ENCODE measurements at places on chromosomes 6 and 20.
A peak's percentile ranks its signal among the peaks of the same experiment; 100 is the strongest.

DNA sequence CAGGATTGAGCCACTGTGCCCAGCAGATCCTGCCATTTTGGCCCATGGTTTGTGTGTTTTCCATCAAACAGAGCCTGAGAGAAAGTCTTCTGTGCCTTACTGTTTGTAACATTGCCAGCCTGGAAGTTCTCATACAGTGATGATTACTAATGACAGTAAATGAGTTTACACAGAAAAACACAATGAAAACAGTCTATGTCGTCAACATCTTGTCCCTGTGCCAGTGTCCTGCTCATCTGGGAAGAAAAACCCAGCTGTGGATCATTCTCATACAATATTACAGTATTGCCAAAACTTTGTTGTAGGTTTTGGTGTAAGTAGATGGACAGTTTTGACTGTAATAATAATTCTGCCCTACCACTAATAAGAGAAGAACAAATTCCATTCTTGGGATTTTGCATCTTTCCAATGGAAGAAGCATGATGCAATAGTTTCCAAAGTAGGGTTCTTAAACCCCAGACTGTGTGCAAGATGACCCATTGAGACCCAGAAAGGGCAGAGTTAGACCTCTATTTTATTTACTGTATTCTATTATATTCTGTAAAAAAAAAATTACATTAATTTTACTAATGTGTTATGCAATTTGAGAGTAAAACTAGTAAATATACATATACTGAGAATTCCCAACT is 135.0 kb upstream of the JARID2 start:
- DNase-seq = no peak

DNA sequence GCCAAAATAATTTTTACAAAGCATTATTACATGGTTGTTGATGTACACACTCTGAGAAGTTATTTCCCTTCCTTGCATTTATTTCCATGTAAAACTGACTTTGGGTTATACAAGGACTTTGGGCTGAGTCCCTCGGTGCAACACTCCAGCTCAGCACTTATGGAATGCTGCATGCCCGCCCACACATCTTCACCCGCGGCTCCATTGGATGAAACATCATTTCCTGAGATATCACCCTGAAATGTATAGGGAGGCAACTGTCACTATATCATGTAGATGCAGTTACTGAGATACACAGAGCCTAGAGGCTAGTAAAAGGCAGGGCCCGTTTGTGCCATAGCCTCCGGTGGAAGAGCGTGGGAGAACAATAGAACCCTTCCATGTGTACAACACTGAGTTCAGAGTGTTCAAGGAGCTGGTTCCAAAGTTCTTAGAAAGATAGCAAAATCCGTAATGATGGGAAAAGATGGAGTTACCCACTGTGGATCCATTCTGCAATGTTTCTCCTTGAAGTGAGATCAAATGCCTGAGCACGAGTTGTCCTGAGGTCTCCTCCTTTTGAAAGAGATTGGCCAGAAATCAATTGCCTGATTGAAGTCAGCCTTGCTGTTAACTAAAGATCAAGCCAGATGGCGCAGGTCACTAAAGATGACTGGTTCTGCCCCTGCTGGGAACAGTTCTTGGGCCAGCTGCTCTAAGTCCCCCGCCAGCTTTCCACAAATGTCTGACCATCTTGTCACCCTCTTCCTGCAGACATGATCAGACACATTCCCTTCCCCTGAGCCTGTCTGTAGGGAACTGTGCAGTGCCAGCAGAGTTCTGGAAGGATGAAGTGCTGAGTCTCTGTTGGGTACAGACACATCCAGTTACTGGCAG is 100.9 kb upstream of the IYD start:
- peak; percentile 42 for DNase-seq

GRCh38 chr6:148471624-148472159 is 129.1 kb downstream of the SASH1 start:
- DNase-seq = no peak

- DNase-seq = no peak
Observed at GRCh38 chr6:5300206-5300764, 39.0 kb downstream of the FARS2 start.

DNA sequence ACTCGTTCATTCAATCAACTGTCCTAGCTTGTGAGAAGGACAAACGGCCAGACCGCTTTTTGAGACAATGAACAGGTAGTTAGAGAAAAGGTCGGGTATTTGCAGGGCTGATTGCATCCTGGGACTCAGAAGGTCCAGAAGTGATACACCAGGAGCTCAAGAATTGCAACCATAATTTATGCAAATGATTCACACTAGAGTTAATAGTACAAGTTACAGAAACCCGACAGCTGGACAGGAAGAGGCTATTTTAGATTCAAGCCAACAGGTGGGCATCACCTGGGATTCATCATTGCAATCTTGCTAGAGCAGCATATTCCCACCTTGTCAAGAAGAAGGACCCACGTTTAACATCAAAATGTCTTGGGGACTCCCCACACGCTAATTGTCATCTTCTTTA is 83.5 kb downstream of the TNFAIP3 start:
- no peak for DNase-seq

DNA sequence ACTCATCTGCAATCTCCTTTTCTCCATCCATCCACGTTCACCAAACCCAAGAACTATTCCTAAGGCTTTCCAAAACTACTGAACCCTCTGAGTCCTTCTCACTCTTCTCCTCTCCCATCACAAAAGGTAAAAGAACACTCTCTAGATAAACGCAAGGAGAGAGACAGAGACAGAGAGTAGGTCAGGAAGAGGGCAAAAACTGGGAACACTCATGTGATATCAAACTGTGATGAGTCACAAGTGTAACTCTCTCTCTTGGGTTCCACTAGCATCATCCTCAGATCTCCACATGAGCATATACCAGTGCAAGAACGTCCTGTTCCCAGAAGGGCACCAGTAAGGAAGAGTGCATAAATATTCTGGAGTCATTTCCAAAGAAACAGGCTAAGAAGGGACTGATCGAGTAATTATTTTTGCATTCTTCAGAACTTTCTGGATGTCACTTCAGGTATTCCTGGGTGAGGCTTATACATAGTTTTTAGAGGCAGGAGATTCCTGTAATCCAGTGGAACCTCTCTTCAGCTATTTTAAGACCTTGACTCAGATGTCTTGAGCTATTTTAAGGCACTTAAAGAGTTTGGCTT is 47.3 kb upstream of the STXBP5 start:
- DNase-seq = no peak

DNA sequence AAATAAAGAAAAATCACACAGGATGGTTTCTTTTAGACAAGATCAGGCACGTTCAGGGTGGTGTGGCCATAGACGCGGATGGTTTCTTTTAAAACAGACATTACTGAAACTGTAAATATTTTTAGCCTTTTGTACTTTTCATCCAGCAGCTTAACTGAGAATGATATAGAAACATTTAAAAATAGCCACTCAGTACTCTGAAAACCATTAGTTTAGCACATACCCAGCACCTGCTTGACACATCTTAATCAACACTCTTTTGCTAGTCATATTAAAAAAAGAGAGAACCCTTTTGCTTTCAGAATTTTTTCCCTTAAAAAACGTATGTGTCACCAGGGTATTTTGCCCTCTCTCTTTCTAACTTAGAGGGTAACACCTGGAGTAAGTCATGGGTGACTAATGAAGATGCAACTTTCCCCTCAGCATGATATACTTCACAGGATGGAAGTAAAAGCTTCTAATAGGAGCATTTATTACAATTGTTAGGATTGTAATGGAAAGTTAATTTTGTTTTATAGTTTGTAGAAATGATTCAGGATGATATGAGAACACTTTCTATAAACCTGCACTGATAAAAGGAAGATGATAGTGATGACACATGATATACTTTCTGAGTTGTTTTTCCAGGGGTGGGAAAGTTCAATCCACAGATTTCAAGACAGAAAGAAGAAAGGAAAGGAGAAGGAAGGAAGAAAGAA is 45.2 kb downstream of the BACH2 start:
- DNase-seq = no peak

DNA sequence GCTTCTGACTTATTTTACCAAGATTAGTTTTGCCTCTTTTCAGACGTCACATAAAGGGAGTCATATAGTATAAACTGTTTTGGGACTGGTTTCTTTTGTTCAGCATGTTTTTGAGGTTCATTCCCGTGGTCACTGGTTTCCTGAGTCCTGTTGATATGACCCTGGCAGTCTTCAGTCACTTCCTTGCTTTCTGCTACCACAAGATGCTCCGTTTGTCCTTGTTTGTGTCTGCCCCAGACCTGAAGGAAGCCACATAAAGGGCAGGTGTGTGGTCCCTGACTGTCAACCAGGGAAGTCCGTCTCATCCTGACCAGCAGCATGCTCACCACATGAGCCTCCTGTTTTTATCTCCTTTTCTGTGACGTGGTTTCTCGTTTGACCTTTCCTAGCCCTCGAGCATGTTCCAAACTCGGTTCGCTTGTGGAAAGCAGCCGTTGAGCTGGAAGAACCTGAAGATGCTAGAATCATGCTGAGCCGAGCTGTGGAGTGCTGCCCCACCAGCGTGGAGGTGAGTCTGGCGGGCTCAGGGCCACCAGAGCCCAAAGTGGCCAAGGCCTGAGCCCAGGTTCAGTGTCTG is 26.1 kb upstream of the C20orf204 start:
- DNase-seq = no peak

- DNase-seq = no peak
Observed at GRCh38 chr6:22328474-22328873, 31.6 kb upstream of the PRL start.

DNA sequence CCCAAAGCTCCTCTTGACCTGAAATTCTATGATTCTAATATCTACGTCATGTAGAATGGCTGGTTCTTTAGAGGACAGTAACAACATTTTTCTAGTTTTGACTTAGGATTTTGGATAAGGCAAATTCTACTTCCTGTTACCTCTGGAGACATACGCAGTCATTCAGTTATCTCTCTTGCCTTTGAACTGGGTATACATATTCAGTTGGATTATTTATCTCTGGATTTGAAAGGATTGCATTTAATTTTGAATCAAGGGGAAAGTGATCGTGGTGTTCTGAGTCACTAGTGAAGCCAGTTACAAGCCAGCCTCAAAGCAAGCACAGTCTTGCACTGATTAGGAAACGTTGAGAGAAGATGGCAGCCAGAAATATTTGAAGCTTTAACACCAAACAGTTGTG is 35.3 kb upstream of the BCAS1 start:
- DNase-seq = no peak

DNA sequence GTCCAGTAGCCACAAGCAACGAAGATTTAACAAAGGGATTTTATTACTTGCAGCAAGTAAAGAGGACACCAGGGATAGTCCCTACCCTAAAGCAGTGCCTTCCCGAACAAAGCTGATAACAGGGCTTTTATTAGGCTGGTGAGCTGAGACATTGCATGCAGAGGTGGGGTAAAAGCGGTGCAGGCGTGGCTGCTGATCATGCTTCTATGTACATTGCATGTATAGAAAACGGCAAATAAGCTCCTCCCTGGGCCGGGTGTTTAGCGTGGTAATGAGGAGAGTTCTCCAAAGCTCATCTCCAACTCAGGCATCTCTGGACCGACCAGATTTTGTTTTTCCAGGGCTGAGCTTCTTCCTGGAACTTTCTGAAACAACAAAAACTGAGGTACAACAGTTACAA is 83.5 kb upstream of the CDH4 start:
- DNase-seq = no peak

DNA sequence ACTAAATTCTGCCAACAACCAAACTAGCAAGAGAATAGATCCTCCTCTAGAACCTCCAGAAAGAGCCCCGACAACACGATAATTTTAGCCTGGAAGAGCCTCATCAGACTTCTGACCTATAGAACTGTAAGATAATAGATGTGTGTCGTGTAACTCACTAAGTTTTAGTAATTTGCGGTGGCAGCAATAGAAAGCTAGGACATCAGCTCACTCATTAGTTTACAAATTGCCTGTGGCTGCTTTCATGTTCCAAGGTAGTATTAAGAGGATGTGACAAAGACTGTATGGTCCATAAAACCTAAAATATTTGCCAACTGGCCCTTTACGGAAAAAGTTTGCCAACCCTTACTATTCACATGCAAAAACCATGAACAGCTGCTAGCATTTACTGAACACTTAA is 17.3 kb downstream of the CYP24A1 start:
- no peak for DNase-seq

DNA sequence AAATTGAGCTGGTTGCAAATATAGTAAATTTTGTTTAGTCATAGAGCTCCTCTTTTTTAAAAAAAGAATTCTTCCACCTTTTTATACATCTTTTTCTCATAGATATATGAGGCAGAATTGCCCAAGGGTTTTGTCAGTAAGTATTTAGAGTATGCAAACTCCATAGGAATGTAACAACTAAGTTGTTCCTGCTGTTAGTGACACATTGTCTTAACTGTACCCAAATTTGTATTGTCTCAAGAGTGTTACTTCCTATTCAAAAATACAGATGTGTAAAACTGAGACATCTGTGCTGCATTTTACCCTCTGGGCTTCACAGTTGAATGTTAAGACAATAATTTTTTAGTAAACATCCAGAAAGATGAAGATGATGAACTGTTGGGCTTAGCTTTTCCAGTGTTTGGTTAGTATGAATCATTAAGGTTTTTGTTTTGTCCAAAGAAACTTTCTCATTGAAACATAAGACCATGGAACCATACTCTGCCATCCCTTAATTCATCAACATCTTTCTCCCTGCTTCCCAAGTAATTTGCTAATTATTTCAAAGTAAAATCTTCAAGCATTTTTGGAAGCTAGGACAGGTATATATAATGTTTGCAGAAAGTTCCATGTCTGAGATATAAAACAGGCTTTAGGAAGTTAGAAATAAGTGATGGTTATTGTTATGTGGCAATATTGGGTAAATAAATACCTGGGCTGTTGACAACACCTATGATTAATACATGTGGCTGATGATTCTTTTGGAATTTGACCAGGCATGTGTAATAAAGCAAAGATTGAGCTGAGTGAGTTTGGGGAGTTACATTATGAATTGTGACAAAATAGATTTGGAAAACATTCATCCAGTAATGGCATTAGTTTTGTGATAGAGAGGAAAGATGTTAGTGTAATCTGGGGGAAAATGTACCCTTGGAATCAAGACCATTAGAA is 11.2 kb downstream of the OGFRL1 start:
- DNase-seq = peak; percentile 55

DNA sequence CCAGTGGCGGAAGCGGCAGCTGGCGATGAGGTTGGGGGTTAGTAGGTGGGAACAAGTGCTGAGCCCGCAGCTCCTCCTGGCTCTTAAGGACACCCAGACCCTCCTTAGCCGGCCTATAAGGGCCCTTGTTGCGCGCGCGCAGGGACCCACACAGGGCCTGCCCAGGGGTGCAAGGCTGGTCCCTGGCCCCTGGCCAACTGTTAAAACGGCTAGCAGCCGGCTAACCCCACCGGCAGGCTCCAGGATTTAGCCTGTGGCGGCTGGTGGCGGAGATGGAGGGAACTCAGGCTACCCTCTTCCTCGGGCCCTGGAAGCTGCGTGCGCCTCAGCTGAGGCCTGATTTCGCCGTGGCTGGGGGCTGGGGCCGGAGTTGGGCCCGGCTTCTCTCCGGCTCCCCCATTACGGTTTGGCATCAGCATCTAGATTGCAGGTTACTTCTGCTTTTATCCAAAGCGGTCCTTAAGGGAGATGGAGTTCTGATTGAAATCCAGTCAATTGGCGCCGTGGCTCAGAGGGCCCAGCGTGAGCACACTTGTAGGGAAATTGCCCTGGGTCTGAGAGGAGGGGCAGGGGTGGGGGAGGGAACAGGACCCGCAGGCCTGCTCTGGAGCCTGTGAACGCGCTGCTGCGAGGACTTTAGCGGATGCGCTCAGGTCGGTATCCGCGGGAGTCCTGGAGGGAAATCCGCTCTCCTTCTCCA is 36.9 kb upstream of the CCDC167 start:
- DNase-seq = no peak
